Tracheal epithelial cell (primary cell): ENCODE measurements at places on chromosomes 6 and 20. TPM values are rescaled to one million over a fixed set of nuclear protein-coding genes. Genes with fewer than 3 reads are reported as not detected.

Gene BTNL2
- not detected in 2 replicates for total RNA-seq

Gene ZNF334
- 1.2 and 2.6 TPM in 2 replicates for total RNA-seq

Gene LSM2
- total RNA-seq, result 34.2 and 39.0 TPM in 2 replicates

Gene ALDH5A1
- 2.3 and 2.4 TPM in 2 replicates for total RNA-seq

Gene CD40
- total RNA-seq, result 10.0 and 28.4 TPM in 2 replicates

Gene ESR1
- total RNA-seq, result under 0.01 and 0.24 TPM in 2 replicates

Gene ZNF831
- total RNA-seq, result not detected in 2 replicates

Gene RGS17
- 3.4 and 3.6 TPM in 2 replicates for total RNA-seq

Gene GTSF1L
- total RNA-seq, result not detected in 2 replicates

Gene OR2B2
- not detected in 2 replicates for total RNA-seq

Gene OTOR
- total RNA-seq, result not detected in 2 replicates

Gene CTAGE9
- total RNA-seq, result not detected in 2 replicates

Gene SLC24A3
- total RNA-seq, result under 0.01 and 1.2 TPM in 2 replicates

Gene FOXS1
- total RNA-seq, result not detected in 2 replicates

Gene RPL7L1
- 168 and 177 TPM in 2 replicates for total RNA-seq

Gene FLRT3
- total RNA-seq, result 13.5 and 34.1 TPM in 2 replicates

Gene VPS52
- 17.5 and 24.1 TPM in 2 replicates for total RNA-seq

Gene CARMIL1
- 15.1 and 23.4 TPM in 2 replicates for total RNA-seq

Gene EYA4
- 2.9 and 10.9 TPM in 2 replicates for total RNA-seq

Gene SRMS
- total RNA-seq, result 0.43 TPM in 1 of 2 replicates, not detected in the other

Gene DOK5
- 0.24 TPM in 1 of 2 replicates, not detected in the other for total RNA-seq

Gene EPPIN
- not detected in 2 replicates for total RNA-seq

Gene FKBP1C
- under 0.01 and 0.24 TPM in 2 replicates for total RNA-seq

Gene CENPW
- 0.85 and 2.9 TPM in 2 replicates for total RNA-seq

Gene PSORS1C2
- total RNA-seq, result not detected in 2 replicates

Gene SLC22A7
- total RNA-seq, result not detected in 2 replicates

Gene CST4
- total RNA-seq, result not detected in 2 replicates
